Mesothelial cell of epicardium (in vitro differentiated cells): ENCODE measurements at places on chromosomes 16 and 17. TPM values are rescaled to one million over a fixed set of nuclear protein-coding genes. Genes with fewer than 3 reads are reported as not detected.

DNA sequence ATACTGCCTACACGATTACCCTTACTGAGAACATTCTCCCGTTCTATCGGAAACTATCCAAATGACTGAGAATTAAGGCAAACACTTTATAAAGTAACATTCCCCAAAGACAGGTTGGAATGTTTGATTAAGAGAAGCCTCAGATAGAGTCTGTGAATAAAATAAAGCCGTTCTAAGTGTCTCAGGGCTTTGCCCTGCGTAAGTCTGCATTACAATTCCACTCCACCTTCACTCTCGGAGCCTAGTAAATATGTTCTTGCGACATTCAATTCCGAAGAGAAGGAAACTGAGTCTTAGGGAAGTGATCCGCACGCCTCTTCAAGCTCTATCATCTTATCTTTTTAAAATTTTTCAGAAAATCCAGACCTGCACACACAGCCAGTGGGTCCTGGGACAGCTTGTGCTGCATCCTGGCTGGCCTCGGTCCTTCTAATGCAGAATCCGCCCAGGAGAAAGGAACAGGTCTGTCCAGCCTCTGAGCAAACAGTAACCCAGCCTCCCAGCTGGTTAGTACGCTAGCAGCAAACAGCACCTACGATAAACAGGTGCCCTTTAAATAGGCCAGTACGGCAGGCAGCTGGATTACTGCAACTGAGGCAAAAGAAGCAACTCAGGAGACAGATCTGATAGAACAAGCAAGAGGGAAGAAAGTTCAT is 254.1 kb upstream of the IRX3 start:
- no peak overlapping the region for H3K27ac ChIP-seq
- H3K36me3 ChIP-seq: no peaks in the 10 kb centered on the region
- H3K4me1 ChIP-seq: peaks cover 55% of the 10 kb centered on the region

- H3K36me3 ChIP-seq: peaks cover 19% of the 10 kb centered on the region
- H3K4me3 ChIP-seq: no peak overlapping the region
- no peaks in the 10 kb centered on the region for H3K27me3 ChIP-seq
- no peak for DNase-seq
Observed at GRCh38 chr17:1460233-1460632, 4.2 kb upstream of the CRK start.

NF1 gene
- total RNA-seq: 91.9 to 104 TPM (median 94.5 TPM) in 3 replicates

DNA sequence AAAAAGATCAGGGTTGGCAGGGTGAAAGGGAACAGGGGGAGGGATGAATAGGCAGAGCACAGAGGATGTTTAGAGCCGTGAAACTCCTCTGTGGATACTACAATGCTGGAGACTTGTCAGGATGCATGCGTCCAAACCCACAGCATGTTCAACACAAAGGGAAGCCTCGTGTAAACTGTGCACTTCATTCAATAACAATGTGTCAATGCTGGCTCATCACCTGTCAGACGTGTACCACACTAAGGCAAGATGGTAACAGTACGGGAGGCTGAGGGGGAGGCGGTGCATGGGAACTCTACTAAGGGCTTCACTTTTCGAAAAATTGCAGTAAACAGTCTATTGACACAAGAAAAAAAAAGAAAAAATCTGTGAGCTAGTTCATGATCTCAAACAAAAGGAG is 63.7 kb downstream of the C16orf95 start:
- H3K4me3 ChIP-seq: no peak overlapping the region
- no peak for DNase-seq
- peaks cover 23% of the 10 kb centered on the region for H3K27me3 ChIP-seq

NACA2 gene
- total RNA-seq: not detected in 3 replicates

TMEM186 gene
- total RNA-seq: 11.2 to 12.8 TPM (median 11.9 TPM) in 3 replicates

- no peak overlapping the region for H3K4me3 ChIP-seq
- H3K27me3 ChIP-seq: peaks cover 63% of the 10 kb centered on the region
- no peaks in the 10 kb centered on the region for H3K4me1 ChIP-seq
- no peak for DNase-seq
Observed at GRCh38 chr17:74687886-74688285, 24.8 kb downstream of the CD300LF start.

DNA sequence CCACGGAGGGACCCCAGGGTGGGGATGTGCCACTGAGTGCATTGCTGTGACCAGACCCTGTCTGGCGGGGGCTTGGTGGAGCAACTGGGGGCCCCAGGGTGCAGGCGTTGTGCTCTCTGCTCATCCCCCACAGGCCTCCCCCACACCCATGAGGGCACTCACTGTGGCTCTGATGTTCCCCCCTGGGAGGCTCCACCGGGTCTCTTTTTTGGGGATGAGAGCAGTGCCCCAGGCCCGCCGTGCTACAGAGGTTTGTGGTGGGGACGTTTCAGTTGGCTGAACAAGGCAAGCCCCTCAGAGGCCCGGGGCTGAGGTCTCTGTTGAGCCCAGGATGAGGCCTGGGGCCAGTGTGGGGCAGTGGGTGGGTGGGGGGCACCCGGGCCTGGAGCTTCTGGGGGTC is 2.5 kb downstream of the CCDC78 start:
- H3K36me3 ChIP-seq: no peaks in the 10 kb centered on the region
- H3K27me3 ChIP-seq: peaks cover 18% of the 10 kb centered on the region
- H3K27ac ChIP-seq: no peak overlapping the region
- H3K4me1 ChIP-seq: peaks cover 10% of the 10 kb centered on the region
- no peak for DNase-seq
